ENCODE measurements at places on chromosomes 4 and X.

GRCh38 chr4:186871856-186872255 lies 148.2 kb upstream of the FAT1 start:
- no peak for DNase-seq

GRCh38 chr4:37584071-37584470 lies 102.1 kb downstream of the RELL1 start:
- no peak for DNase-seq

DNA sequence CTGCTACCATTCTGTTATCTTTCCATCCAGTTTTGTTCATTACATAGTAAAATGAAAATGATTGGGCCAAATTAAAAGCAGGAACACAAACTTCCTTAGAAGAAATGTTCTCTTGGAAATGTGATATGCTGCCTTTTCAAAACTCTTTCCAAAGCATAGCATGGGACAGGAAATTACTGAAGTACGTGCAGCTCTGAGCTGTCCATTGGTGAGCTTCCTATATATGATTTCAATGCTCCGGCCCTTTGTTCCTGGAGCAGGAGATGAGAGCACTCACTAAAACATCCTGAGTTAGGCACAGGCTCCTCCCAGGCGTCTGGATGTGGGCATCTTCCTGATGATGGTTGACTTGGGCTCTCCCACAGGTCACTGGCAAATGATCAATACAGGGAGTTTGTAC lies 33.0 kb upstream of the ANXA3 start:
- peak; percentile 9 for DNase-seq

GRCh38 chr4:19158107-19158809 lies 1093.4 kb upstream of the SLIT2 start:
- DNase-seq = no peak

- DNase-seq = no peak
Measured at GRCh38 chr4:78640714-78641113, 89.1 kb downstream of the ANXA3 start.

- DNase-seq = no peak
Measured at GRCh38 chr4:1540601-1541375, 134.5 kb upstream of the NKX1-1 start.

- no peak for DNase-seq
Measured at GRCh38 chrX:254630-255215, 26.5 kb upstream of the PLCXD1 start.

- no peak for DNase-seq
Measured at GRCh38 chrX:28487818-28488217, 99.4 kb upstream of the IL1RAPL1 start.

GRCh38 chr4:106601519-106601918 lies 232.9 kb upstream of the GIMD1 start:
- DNase-seq = peak; percentile 20

- DNase-seq = peak; percentile 48
Measured at GRCh38 chr4:4260185-4260751, 12.2 kb upstream of the TMEM128 start.

DNA sequence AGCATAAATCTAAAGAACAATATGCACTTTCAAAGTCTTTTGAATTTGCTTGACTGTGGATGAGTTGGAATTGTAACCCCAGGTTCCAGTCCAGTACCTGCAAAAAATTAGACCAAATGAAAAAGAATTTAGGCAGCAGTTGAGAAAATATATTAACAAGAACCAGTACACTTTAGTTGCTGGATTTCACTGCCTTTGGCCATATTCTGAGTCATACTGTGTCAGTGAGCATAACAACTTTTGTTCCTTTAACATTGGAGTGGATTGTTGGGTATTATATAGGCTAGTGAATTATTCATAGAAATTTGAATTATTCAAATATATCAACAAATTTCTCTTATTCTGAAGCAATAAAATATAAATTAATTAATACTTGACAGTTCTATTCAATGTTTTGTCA lies 101.5 kb upstream of the SMAD1 start:
- no peak for DNase-seq

DNA sequence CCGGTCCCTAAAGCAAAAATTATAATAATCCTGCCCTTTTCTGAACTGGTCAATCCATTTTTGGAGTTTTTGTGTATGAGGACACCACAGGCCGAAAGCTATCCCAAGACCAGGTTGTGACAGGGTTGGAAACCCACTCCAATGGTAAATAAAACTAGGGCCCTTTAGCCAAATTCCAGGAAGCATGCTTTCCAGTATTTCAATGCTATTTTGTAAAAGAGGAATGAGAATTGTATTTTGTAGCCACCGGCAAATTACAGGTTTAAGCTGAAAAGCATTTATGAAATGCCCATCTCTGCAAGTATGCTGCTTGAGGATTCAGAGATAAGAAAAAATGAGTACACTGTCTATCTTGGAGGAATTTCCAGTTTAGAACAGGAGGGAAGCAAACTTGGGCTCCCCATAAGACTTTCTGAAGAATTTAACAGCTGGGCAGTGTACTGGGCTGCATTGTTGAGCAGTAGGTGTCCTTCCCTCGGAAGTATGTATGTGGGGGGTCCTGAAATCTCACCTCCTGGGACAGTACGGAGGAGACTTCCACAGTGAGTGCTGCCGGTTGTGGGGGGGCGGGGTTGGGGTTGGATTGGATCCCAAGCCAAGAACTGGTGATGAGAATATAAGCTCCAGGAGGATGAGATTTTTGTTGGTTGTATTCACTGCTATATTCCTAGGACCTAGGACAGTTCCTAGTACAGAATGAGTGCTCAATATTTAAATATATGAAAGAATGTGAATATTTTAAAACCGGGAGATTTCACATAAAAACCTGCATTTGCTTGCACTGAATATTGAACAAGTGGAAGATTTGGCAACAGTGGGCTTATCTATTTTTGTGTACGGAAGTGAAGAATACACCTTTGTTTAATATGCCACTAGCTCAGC lies 26.8 kb downstream of the OCIAD2 start:
- DNase-seq = no peak

All from fibroblast of skin of right quadriceps (primary cell).